ENCODE measurements at places on chromosomes 16 and 17.

DNA sequence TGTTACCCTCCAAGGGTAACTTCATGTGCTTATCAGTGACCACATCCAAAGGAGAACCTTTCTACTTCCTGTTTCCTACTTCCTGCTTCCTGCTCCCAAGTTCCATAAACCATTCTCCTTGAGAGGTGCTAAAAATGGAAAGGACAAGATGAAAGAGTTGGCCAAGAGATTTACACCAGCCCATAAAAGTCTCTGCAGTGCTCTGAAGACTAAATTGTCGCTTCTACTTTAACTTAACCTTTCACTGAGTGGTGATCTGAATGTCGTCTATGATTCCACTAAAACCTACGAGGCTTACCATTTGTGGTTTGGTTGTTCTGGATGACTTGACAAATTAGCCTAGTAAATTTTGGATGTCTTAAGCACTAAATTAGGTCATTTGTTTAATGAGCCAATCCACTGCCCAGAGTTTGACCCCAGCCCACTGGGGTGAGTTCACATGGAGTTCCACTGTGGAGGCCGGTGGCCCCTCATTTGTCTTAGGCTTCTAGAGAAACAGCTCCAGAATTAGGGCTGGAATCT lies 333.1 kb downstream of the FOXL1 start:
- no peak for DNase-seq

DNA sequence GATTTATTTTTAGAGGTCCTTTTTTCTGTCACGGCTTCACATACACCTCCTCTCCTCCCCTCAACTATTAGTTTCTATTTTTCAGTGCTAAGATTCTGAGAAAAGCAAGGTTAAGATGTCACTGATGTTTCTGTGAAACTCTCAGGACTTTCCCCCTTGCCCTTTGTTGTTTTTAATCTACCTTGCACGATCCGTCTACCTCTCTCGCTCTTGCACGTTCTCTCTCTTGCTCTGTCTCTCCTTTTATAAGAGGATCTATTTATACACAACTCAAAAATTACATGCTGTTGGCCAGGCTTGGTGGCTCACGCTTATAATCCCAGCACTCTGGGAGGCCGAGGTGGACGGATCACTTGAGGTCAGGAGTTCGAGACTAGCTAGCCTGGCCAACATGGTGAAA lies 43.6 kb downstream of the RPA1 start:
- no peak for DNase-seq

- no peak for DNase-seq
These were observed 10.4 kb downstream of the CHMP6 start for GRCh38 chr17:81002013-81002384.

DNA sequence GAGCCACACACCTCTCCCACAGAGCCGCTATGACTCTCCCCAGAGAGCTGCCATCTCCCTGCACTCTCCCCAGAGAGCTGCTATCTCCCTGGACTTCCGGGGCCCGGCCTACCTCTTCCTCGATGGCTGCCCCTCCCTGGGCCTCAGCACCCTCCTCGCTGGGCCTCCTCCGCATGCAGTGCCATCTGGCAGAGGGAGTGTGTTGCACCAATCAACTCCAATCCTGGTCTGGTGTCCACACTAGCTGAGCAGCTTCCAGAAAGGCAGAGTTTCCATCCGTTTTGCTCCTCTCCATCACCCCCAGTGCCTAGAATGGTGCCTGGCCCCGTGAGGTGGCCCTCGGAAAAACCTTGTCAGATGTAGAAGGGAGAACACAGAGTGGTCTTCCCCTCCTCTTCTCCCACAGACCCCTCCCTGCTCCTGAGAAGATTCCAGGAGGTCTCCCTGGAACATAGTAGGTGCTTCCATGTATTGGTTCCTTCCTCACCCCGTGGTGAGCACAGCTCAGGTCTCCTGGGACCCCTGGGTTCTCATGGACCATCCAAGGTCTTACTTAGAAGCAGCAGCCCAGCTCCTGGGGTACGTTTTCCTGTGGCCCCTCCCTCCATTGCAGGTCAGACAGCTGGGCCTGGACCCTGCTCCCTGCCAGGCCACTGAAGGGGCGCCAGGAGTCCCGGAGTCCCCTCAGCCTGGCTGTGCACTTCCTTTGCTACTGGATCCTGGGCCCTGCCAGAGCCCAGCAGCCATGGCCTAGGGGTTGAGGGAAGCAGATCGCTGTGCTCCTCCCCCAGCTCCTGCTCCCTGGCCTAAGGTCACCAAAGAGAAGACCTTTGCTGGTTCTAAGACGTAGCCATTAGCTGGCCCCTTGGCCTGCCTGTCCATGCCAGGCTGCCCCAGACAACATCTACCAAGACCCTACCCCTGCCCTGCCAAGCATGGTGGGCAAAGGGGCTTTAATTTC lies 233.8 kb upstream of the GSE1 start:
- no peak for DNase-seq

- no peak for DNase-seq
These were observed 341.0 kb upstream of the CCL2 start for GRCh38 chr17:33914125-33914524.

- no peak for DNase-seq
These were observed 27.0 kb upstream of the RASD1 start for GRCh38 chr17:17523001-17523730.

- no peak for DNase-seq
These were observed 5.3 kb upstream of the MAPK7 start for GRCh38 chr17:19372866-19373504.

DNA sequence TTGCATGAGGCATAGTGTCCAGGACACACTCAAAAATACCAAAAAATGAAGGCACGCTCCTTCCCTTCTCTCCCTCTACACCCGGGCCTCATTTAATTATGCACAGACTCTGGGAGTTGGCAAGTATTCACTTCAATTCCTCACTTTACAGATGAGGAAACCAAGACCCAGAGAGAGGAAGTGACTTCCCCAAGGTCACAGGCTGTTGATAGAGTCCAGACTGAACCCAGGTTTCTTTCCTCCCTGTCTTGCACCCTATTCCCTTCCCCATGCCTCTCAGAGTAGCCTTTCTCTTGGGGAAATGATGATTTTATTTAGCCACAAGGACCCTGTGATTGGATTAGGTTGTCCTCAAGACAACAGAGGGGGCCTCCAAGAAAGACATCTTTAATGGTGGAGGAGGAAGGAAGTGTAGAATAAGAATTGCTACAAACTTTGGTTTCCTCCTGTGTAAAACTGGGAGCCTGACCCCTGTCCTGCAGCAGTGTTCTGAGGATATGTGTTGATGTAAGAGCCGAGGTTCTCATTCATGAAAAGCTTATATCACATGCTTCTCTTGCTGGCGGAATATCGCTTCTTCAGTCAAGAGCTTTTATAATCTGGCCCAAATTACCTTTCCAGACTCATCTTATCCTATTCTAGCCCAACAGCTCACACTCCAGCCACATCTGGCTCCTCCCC lies 48.8 kb upstream of the SIAH1 start:
- DNase-seq: no peak

DNA sequence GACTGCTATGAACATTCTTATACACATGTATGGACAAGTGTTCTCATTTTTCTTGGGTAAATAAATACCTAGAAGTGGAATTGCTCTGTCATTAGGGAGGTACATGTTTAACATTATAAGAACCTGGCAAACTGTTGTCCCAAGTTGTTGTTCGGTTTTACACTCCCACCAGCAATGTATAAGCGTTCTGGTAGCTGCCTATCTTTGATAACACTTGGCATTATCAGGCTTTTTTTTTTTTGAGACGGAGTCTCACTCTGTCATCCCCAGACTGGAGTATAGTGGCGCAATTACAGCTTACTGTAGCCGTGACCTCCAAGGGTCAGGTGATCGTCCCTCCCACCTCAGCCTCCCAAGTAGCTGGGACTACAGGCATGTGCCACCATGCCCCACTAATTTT lies 16.3 kb downstream of the ATAD5 start:
- no peak for DNase-seq

- no peak for DNase-seq
These were observed 4.4 kb upstream of the ASGR1 start for GRCh38 chr17:7183433-7184090.

- DNase-seq: no peak
These were observed 35.8 kb upstream of the TEKT3 start for GRCh38 chr17:15377200-15377599.

DNA sequence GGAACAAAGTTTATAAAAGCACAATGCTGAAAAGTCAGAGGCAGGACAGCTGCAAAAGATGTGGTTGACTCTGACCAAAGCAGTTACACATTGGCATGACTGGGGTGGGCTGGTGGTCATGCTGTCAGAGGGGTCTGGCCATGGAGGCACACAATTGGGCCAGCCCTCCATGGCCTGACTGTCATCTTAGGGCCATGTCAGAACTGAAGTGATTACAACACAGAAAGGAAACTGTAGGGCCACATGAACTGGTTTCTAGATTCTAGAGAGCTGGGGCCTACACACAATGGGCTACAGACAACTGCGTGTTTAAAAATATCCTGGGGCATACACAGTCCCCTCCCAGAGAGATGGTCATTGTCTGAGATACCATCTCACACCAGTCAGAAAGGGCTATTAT lies 380.6 kb downstream of the GRIN2A start:
- no peak for DNase-seq

- DNase-seq: no peak
These were observed 10.4 kb downstream of the SLC6A4 start for GRCh38 chr17:30225112-30225511.

GRCh38 chr16:27244363-27244755 lies 24.2 kb downstream of the NSMCE1 start:
- DNase-seq: no peak

GRCh38 chr17:82845163-82845807 lies 5.5 kb upstream of the ZNF750 start:
- no peak for DNase-seq

DNA sequence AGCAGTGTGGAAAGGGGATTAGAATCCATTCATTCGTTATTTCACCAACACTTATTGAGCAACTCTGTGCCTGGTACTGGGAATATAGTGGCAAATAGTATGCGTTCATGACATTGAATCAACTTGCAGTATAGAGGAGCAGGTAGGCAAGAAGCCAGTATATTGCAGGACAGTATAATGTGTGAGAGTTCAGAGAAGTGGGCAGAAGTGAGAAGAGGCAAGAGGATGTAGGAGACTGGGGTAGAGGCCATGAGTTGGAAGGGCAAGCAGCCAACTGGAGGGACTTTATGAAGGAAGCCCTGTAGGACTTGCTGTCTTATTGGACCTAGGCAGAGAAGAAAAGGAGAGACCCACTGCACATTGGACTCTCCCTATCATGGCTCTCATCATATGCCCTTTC lies 12.3 kb downstream of the HSD17B2 start:
- DNase-seq: no peak

DNA sequence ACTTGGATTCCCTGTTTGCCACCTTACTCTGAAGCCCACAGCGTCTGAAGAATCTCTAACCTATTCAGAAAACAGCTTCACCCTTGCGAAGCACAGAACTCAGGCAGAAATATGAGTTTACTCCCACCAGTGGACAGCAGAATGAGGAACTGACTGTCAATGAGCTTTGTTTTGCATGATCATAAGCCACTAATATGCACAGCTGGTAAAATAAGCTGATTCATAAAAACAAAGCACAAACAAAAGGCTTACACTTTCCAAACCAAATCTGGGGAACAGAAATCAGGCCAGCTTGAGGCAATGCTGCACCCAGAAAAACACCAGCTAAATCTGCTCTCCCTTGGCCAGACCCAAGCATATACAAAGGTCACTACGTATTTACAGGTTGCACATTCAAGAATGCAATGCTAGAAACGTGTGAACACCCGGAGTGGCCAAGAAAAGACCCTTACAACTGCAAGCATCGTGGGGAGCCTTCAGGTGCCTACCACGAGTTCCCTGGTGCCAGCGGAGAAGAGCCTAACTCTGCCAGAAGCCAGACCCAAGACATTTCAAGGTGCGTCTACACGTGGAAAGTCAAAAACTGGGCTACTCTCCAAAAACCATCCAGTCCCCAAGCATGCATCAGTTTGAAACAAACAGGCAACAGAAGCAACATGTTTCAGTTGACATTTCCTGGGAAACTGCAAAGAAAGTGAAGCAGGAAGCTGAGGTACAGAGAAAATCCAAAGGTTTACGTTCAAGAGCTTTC lies 207.1 kb downstream of the ZFHX3 start:
- no peak for DNase-seq

DNA sequence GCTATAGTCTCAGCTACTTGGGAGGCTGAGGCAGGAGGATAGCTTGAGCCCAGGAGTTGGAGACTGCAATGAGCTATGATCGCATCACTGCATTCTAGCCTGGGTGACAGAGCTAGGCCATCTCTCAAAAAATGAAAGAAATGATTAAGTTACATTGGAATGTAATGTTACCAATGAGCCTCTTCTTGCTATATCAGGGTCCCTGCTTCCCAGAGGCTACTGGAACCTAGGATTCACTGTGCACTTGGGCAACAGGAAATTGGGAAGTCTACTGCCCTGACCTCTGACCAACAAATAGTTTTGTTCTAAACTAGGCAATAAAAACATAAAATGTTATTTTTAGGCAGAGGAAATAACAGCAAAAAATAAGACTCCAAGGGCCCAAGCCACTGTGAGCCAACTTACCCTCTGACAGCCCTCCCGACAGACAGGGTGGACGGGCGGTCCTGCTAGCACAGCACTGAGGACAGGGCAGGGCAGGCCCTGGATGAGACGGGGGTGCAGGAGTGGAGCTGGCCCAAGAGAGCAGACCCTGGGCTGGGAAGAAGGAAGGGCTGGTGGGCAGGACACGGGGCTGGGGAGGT lies 27.5 kb downstream of the NSMCE1 start:
- DNase-seq: no peak

DNA sequence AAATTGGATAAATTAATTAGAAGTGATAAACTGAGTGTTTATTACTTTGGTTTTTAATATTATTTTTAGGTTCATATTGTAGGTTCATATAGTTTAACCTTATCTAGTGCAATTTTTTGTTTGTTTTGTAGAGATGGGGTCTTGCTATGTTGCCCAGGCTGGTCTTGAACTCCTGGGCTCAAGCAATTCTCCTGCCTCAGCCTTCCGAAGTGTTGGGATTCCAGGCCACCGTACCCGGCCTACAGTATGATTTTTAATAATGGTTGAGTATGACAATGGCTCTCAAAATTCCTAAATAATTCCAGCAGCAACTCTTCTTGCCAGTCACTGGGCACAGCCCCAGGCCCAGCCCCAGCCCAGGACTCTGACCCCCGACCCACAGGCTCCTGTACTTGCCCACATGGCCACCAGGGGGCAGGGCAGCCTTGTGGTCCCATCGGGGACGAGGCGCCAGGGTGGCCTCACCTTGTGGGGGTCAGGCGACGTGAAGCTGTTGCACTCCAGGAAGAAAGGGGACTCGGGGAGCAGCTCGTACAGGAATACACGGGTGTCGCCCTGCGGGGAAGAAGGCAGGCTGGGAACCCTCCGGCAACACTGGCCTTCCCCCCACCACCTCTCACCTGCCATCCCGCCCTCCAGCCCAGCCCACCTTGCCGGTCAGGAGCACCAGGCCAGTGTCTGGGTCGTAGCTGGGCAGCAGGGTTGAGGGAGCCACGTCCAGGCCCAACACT lies 7.9 kb upstream of the PAM16 start:
- DNase-seq: no peak

- DNase-seq: peak; percentile 11
These were observed 879 bp downstream of the SOCS1 start for GRCh38 chr16:11254913-11255736.
